Activated T-helper 1 cell treated with anti-CD3 and anti-CD28 coated beads, Interleukin-2, amount 50 U/mL, for 16 hours (primary cell): ENCODE measurements at places on chromosomes 2 and 18.
A peak's percentile ranks its signal among the peaks of the same experiment; 100 is the strongest.

- DNase-seq = no peak
Observed at GRCh38 chr2:42770288-42771131, 6.6 kb upstream of the OXER1 start.

GRCh38 chr2:235002198-235003095 lies 50.6 kb downstream of the SH3BP4 start:
- no peak for DNase-seq

DNA sequence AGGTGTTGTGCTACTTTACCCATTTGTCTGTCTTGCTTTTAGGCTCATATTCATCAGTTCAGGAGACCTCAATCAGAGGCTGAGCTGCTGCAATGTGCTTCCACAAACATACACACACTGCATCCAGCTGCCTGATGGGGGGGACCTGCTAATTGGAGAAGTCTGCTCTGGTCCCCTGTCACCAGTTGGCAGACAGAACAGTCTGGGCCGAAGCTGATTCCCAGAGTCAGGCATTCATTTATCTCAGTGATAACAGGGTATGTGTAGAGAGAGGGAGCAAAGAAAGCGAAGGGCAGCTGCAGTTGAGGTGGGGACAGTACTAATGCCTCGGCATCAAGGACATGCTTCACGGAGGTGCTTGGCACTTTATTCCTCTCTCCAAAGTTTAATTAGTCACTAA lies 584.3 kb upstream of the PIK3C3 start:
- DNase-seq = no peak

- peak; percentile 34 for DNase-seq
Observed at GRCh38 chr2:101831351-101831865, 133.9 kb downstream of the MAP4K4 start.

GRCh38 chr2:218010140-218010983 lies 7.6 kb upstream of the TNS1 start:
- DNase-seq = no peak

- no peak for DNase-seq
Observed at GRCh38 chr2:55408918-55409868, 10.5 kb downstream of the CCDC88A start.
